ENCODE measurements at places on chromosomes 1 and 21.

DNA sequence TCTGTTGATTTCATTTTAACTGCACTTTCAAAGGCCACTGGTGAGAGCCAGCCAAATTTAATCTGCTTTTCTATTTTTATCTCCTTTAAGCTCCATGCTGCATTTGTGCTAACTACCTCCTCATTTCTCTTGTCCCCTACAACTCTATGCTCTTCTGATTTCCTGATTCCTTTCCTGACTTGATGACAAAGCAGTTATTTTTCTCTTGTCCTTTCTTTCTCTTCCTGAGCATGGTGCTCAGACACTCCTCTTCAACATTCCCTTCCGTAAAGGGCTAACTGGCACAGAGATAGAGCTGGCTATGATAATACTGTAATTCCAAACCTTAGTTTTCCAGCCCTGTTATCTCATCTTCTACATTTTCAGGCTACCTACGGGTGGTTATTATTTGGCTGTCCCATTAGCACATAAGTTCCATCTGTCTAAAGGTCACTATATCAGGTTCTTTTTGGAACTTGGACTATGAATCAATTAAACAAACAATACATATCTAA is 6.8 kb upstream of the BCAS2 start:
- no peak for DNase-seq

- DNase-seq, result peak; percentile 42
Observed at GRCh38 chr1:215082532-215083382, at the start of gene KCNK2. KCNK2 (plus strand) TSS chr1:215082737; CDS start chr1:215083386, 649 bp downstream.

- no peak for DNase-seq
Observed at GRCh38 chr1:204115116-204115515, 36.7 kb downstream of the ETNK2 start.

GRCh38 chr1:197600751-197601150 is 174.5 kb downstream of the DENND1B start:
- no peak for DNase-seq

- DNase-seq, result no peak
Observed at GRCh38 chr1:20546637-20547036, 5.7 kb upstream of the FAM43B start.

DNA sequence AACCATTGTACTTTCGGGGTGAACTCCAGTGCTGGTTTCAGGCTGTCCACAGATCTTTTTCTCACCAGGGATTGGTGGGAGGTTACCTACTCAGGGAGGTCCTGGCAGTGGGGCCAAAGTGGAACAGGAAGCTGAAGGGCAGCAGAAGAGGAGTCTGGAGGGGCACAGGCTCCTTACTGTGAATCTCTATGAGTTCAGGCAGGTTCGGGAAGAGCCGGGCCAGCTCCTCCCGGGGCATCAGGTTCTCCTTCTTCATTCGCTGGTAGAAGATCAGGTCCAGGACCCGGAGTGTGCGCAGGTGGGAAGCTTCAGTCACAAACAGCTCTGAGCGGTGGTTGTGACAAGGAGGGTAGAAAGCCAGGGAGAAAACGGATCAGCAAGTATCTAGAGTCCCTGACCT is 26.7 kb downstream of the LRRC71 start:
- DNase-seq, result no peak

DNA sequence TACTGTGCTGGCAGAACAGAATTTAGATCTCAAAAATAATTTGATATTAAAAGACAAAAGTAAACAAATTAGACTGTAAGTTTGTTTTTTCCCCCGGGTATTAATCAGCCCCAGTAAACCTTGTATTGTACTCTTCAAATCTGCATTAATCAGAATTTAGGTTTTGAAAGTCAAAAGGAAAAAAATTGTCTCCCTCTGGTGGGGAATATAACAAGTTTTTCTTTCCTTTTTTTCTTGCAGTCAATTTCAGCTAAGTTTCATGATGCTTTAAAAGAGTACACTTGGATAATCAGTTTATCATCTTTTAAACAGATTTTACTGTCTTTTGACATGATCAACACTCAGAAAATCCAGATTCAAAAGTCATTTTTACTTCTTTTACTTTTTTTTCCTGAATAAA is 134.5 kb upstream of the PKN2 start:
- no peak for DNase-seq

All from neural crest cell (in vitro differentiated cells).